ENCODE measurements at places on chromosomes 11 and 22.

DNA sequence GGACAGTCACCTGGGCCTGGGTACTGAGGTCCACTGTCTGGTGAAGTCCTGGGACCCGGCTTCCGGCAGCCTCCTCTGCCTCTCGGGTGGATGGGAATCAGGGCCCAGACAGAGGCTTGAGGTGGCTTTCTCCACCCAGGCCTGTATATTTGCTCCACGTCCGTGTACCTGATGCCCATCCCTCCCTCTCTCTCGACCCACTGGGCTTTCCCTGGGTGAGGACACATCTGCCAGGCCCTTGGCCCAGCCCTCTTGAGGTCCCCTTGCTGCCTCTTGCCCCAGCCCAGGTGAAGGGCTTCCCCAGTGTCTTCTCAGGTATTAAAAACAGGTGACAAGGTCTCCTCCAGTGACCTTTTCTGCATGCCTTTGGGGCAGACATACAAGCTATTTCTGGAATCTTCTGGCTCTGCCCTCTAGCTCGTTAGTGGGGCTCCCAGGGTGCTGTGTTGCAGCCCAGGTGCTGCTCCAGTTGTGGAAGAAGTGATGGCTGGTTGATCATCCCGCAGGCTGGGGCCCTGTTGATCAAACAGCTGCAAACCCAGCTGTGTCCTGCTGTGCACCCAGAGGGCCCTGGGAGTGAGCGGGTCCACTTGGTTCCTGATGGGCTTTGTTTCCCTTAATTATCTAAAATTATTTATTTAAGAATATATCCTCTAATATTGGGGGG, 25.5 kb upstream of the ACR start:
- DNase-seq, result no peak

GRCh38 chr11:65854161-65854592, 3.8 kb downstream of the CFL1 start:
- DNase-seq, result no peak

DNA sequence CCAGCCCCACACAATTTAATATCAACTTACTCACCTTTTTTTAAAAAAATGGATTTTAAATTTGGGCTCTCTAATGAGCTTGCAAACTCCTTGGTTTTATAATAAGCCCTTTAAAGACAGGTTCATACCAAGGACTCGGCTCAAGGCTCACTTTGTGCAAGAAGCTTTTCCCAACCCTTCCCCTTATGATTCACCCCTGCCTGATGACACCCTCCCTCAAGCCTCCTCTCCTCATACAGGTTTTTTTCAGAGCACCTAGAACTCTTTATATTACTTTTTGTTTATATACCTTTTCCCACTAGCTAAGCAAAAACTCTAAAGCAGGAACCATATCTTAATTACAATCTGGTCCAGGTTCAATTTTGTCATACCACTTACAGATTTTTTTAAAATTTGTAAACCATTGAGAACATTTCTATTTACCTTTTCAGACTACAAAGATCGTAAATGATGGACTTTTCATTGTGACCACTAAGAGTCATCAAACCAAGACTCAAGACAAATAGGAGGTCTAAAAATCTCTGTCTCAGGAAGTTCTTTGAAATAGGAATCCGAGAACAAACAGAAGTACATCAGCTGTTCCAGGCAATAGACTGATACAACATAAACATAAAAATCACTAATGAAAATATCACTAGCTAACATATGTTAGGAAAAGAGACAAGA, 13.1 kb upstream of the EXPH5 start:
- DNase-seq, result no peak

DNA sequence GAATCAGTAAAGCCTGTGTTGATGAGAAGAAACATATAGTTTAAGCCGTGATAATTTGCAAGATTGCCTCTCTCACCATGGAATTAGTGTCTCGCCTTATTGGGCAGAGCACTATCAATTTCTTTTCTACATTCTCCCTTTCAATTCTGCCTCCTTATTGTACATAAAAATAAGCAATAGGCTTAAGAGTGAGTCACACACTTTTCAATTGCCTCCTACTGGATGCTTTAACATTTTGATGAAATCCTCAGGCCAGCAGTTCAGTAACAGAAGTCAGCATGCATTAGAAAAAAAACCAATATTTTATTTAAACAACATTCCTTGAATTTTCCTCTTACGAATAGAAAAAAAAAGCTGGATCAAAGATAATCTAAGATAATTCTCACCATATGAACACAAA, 33.8 kb upstream of the VWA5A start:
- no peak for DNase-seq

GRCh38 chr11:75349521-75350116, 1.8 kb downstream of the ARRB1 start:
- no peak for DNase-seq

DNA sequence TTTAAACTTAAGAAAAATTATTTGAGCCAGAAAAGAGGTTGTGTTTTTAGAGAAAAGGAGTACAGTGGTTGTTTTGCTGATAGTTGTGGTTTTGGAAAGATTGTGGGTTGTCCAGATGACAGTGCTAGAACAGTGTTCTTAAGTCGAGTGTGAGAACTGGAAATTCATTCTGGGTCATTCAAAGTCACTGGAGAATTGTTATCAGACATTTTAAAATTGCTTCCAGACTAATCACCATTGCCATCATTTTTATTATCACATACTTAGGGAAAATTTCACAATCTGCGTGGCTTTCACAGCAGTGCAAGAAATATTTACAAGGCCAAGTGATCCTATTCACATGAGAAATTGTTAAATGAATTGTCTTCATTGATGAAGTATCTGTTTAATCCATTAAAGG, 242.2 kb upstream of the DDI1 start:
- no peak for DNase-seq

GRCh38 chr11:5369789-5370188, 13.8 kb upstream of the OR51M1 start:
- no peak for DNase-seq

DNA sequence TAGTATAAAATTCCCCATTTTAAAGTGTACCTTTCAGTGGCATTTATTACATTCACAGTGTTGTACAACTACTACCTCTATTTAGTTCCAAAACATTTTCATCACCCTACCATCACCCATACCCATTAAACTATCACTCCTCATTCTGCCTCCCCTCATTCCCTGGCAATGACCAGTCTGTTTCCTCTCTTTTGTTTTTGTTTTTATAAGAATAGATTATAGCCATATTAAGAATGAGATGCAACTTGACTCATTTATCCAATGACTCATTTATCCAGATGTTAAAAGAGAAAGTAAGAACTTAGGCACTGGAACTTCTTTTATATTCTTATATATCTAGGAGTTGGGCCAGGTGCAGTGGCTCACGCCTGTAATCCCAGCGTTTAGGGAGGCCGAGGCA, 156.3 kb downstream of the FAT3 start:
- no peak for DNase-seq

DNA sequence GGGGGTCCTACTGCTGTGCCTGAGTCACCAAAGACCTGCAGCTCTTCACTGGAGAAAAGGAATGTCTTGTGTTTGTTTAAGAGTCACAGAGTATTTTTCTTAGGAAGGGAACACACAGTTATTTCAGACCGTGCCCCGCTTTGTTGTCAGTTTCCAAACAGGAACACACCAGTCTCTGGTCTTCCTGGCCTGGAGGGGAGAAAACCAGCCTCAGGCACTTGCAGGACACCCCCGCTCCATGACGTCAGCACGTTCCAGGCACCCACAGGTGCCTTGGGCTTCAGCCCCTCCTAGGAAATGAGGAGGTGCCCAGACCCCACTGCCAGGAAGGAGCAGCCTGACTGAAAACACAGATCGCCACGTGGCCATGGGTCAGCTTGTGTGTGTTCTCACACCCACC, 5.4 kb downstream of the DEAF1 start:
- no peak for DNase-seq

- DNase-seq, result no peak
These were observed 50.1 kb downstream of the DDX6 start for GRCh38 chr11:118740892-118741291.

DNA sequence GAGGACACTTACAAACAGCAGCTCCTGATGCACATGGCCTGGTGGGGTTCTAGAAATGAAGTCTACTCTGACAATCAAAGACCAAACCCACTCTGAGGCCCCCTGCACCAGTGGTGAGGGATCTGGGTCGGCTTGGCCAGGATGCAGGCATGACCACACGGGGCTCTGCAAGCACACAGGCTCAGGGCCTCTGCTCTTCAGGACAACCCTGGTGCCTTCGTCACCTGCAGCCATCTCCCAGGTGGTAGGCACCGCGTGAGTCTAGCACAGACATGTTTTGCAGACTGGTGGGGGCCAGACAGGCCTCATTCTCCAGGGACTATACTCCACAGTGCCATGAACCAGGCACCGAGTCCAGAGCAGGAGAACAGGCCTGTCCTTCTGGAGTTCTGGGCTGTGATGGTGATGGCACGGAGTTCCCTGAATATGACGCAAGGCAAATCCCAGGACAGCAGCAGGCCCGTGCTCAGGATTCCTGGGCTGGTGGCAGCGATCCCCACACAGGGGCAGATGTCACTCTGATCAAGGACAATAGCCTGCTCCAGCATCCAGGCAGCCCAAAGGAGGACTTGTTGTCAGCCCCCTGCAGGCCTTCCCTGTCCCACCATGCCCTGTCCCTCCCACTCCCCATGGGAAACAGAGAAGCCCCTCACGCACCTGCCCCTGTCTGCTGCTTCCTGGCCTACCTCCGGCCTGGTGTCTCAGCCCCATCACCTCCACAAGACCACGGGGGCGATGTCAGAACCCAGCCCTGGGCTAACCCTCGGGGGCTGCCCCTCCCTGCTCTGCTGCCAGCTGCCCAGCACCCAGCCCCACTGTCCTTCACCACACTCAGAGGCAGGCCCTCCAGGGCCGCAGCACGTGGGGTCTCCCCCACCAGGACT, 36.1 kb downstream of the GNB1L start:
- DNase-seq, result no peak

DNA sequence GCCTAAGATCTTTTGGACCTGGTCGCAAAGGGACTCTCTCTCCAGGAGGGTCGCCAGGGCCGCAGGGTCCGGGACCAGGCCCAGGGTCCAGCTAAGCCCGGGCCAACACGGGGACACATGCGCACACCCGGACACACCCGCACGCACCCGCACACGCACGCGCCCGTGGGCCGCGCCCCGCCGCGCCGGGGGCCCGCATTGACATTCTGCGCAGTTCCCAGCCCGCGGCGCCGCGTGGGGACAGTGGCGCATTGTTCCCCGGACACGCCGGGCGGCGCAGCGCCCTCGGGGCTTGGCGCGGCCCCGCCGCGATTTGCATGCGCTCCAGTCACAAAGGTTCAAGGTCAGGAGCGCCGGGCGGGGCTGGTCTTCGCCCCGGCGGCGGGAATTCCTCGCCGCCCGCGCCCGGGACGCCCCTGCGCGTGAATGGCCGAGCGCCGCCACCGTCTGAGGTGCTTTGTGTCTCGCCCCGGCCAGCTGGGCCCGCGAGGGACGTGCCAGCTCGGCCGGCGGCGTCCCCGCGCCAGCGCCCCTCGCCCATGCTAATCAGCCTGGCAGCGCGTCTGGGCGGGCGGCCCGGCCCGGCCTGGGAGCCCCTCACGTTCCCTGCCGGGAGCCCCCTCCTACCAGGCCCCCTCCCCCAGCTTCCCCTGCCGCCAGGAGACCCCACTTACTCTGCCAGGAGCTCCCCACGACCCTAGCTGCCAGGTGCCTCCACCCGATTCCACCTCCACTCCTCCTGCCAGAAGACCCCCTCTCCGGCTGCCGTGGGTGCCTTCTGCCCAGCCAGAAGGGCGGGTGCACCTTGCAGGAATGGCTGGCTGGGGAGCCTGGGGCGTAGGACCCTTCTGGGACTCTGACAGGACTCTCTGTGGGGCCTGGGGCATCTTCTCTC, 50.5 kb upstream of the WNT7B start:
- no peak for DNase-seq

DNA sequence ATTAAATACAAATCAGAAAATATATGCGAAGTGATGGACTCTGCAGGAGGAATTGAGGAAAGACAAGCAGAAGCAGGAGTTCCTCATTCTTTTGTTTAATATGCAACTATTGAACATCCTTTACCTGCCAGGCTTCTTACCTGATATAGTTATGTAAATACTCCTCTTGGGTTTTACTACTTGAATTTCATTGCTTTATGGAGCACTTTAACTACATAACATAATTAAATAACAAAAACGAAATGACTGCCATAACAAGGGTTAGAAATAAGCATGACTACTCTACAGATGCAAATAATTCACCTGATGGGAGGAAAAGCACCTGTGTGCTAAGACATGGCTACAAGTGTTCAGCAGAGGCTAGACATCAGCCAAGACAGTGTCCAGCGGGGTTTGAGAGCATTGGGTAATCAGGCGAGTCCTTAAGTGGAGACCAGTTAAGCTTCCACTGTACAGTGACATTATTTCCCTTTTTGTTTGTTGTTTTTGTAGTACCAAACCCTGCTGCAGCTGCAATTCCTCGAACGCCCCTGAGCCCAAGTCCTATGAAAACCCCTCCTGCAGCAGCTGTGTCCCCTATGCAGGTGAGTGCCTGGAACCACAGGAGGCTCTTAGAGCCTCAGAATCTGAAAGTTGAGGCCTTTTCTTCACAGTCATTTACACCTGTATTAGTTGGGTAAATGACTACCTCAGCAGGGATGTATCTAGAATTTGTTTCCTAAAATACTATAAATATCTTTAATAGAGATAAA, 67.4 kb downstream of the SPECC1L start:
- no peak for DNase-seq

DNA sequence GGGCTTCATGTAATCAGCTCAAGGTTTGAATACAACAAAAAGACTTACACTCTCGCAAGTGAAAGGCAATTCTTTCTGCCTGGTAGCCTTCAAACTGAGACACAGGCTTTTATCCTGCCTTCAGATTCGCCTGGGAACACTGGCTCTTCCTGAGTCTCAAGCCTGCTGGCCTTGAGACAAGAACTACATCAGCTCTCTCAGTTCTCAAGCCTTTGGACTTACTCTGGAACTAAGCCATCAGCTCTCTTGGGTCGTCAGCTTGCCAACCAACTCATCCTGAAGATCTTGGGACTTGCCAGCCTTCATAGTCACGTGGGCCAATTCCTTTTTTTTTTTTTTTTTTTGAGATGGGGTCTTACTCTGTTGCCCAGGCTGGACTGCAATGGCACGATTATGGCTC, 35.7 kb upstream of the LRRC10B start:
- no peak for DNase-seq

DNA sequence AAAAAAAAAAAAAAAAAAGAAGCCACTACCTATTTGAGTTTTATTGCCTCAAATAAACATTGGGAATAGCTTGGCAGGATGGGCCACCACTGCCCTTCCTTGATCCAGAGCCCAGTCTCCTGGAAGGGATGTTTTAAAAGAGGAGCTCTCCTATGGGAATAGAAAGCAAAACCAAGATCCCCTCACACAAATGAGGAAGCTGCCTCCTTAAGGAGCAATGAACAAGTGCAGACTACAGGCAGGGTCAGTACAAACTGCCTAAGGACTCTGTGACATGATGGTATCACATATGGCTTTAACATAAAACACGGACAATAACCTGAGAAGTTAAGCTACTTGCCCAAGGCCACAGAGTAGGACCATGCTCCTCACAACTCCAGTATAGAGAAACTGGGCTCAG, 120.8 kb downstream of the NAT10 start:
- no peak for DNase-seq
